ENCODE measurements at places on chromosomes 6 and 20.

DNA sequence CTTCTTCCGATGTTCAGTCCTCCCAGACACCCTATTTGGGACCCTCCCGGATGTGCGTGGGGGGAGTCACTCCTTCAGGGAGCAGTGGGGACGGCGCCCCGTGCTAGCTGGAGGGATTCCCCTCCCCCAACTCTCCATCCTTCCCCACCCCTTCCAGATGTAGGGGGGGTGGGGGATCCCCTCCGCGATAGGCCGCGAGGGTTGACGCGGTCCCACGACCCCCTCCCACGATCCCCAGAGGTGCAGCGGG is 548 bp downstream of the GNL1 start:
- DNase-seq, result no peak

DNA sequence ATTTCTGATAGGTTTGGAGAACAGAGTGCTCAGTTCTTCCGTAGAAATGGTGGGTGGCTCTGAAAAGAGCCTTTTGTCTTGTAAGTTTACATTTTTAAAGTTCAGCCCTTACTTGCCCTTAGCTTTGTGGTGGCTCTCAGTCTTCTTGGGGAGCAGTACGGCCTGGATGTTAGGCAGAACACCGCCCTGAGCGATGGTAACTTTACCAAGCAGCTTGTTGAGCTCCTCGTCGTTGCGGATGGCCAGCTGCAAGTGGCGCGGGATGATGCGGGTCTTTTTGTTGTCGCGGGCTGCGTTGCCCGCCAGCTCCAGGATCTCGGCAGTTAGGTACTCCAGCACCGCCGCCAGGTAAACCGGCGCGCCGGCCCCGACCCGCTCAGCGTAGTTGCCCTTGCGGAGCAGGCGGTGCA is 19.5 kb downstream of the OR2B2 start:
- DNase-seq, result peak; percentile 8

- DNase-seq, result no peak
Measured at GRCh38 chr20:21125072-21125848, 622 bp upstream of the KIZ start.

DNA sequence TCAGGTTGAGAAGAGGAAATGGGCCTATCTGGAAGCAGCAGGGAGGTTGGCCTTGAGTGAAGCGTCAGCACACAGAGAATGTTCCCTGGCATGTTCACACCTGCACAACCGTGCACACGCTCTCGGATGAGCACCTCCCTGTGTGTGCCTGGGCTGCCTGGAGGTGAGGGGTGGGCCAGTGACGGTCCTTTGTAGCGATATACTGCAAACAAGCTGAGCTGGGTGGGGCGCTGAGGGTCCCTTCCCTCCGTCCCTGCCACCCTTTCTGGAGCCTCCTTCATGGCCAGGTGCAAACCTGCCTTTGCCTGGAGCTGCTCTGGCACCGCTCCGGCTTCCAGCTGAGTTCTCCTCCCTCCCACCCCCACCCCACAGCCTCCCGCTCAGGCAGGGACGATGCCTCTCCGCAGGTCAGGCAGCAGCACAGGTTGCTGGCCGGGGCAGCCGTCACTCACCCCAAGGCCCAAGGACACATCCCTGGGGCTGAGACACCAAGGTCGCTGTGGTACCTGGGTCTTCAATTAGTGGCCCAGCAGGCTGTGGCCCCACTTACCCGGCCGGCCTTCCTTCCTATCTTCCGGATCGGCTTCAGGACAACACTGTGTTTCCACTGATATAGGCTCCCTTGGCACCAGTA is 111.6 kb downstream of the ERMARD start:
- DNase-seq, result no peak

DNA sequence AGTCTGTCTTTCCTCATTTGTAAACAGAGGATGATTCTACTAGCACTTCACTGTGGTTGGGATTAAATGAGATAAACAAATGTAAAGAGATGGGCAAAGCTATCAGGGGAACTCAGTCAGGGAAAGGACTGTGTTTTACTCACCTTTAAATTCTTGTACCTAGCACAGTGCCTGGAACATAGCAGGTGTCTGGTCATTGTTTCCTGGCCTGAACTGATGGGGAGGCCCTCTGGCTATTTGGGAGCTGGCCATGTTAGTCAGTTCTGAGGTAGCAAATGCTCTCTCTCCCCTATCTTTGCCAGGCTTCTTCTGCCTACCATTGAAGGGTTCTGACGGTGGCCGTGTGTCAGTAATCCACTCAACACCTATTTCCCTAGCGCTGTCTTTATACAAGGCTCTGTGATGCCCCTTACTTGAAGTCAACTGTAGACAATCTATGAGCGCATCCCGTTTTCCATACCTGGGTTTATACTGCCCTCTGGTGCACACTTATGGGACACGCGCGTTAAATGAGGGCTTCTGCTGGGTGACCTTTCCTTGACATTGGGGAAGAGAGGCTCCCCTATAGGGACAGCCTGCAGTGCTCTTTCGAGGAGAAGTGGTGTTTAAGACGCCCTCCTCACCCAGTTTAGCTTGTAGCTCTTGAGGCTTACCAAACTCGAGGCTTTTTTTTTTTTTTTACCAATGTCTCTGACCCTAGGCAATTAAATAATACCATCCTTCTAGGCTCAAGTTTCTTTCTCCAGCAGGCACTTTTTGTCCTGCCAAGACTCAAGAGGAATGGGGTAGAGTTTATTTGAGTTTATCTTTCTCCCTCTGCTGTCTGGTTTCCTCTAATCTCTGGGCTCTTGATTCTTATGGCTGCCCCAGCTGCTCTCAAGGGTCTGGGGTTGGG is 4.0 kb upstream of the SPATS1 start:
- DNase-seq, result peak; percentile 73

DNA sequence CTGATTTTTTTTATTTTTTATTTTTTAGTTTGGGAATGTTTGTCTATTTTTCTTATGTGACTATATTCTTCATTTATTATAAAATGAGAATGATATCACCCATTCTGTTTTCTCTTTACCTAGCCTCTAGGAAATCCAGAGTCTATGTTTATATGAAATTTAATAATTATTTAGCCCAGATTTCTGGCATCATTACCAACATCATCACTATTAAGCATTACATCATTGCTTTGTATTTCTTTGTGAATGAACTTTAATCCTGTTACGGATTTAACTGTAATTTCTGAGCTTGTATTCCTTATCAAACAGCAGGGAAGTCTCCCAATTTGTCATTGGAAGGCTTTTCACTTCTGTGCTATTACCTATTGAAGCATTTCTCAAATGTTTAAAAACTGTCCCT is 72.7 kb upstream of the NOX3 start:
- no peak for DNase-seq

- no peak for DNase-seq
Measured at GRCh38 chr6:75997696-75998095, 74.8 kb downstream of the IMPG1 start.

GRCh38 chr6:80449726-80450125 is 343.3 kb downstream of the BCKDHB start:
- no peak for DNase-seq

- no peak for DNase-seq
Measured at GRCh38 chr6:111921103-111921502, 47.9 kb upstream of the FYN start.

- no peak for DNase-seq
Measured at GRCh38 chr20:44714701-44715498, at the start of gene CCN5. CCN5 (plus strand) TSS chr20:44715369; CDS start chr20:44715391, 22 bp downstream.

- no peak for DNase-seq
Measured at GRCh38 chr6:35432291-35432690, 19.8 kb upstream of the FANCE start.

- no peak for DNase-seq
Measured at GRCh38 chr6:1679688-1680068, 70.0 kb downstream of the FOXC1 start.

DNA sequence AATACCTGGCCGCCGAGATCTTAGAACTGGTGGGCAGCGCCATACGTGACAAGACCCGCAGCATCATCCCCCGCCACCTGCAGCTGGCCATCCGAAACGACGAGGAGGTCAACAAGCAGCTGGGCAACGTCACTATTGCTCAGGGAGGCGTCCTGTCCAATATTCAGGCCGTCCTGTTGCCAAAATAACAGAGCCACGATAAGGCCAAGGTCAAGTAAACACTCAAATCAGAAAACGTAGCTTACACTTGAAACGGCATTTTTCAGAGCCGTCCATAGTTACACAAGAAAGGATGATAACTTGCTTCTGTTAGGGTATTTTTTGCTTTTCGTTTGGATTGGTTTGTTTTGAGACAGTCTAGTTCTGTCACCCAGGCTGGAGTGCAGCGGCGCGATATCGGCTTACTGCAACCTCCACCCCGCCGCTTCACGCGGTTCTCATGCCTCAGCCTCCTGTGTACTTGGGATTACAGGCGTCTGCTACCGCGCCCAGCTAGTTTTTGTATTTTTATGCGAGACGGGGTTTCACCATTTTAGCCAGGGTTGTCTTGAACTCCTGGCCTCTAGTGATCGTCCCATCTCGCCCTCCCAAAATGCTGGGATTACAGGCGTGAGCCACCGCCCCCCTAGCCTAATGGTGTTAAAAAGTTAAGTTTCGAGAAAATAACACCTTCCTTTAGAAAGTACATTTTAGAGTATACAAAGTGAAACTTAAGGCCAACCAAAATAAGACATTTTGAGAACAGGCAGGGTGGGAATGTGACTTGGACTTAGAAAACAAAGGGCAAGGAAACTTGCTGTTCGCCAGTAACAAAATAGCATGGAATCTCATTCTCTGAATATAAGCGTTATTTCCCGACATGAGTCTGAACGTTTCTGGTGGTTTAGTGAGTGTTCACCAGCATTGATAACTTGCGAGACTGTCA is 42.8 kb upstream of the HFE start:
- peak; percentile 31 for DNase-seq

- DNase-seq, result no peak
Measured at GRCh38 chr6:113829696-113830045, 27.5 kb upstream of the MARCKS start.

GRCh38 chr6:3289664-3290055 is 30.9 kb downstream of the PSMG4 start:
- no peak for DNase-seq

GRCh38 chr6:142881761-142882160 is 63.2 kb downstream of the HIVEP2 start:
- DNase-seq, result no peak

- DNase-seq, result no peak
Measured at GRCh38 chr20:52926505-52926904, 45.7 kb upstream of the TSHZ2 start.

GRCh38 chr20:44521484-44522481 is at the start of gene SERINC3:
SERINC3 (minus strand) TSS chr20:44522070; CDS start chr20:44521951, 119 bp downstream.
- peak; percentile 95 for DNase-seq

Data from CD4-positive, alpha-beta T cell treated with Interleukin-2 at 100 ng/mL for 4 hours (primary cell).